CD4-positive, alpha-beta T cell treated with Interleukin-6 at 100 ng/mL for 8 hours (primary cell): ENCODE measurements at places on chromosomes 1 and 21.

DNA sequence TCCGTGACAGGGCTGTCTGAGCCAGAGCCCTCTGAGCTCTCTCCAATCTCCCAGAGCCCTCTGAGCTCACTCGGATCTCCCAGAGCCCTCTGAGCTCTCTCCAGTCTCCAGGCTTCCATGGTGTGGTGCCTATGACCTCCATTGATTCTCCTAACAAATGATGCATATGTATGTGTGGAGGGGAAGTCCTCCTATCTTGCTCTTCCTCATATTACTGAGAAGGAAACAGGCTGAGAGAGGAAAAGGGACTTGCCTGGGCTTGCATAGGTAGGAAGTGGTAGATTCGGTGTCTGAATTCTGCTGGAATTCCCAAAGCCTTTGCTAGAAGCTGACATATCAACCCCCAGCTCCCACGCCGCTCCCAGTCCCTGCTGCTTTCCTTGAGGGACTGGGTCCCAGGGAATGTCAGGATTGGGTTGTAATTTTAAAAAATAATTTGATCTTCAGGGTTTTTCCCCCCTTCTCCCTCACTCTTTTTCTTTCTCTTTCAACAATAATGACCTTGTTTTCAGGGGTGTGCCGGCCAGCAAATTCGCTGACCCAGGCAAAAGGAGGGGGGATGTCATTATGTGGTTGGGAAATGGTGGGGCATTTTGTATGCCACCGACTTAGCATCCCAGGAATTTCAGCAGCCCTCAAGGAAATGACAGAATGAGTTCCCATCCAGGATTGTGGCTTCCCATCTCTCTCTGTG, 42.3 kb upstream of the RUNX3 start:
- no peak for DNase-seq

DNA sequence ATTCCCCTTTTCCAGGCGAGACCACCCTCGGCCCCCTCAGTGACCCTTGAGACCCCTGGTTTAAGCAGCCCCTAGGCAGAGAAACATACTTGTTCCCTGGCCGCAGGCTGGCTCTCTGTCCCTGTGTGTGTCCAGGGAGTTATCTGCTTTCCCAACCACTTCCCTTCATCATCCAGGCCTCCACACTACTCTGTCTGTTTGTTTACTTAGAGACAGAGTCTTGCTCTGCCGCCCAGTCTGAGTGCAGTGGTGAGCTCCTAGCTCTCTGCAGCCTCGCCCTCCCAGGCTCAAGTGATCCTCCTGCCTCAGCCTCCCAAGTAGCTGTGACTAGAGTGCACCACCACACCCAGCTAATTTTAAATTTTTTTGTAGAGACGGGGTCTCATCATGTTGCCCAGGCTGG, 5.8 kb upstream of the VWA1 start:
- DNase-seq = no peak

GRCh38 chr1:111654839-111655238, 35.2 kb downstream of the RAP1A start:
- DNase-seq = no peak

DNA sequence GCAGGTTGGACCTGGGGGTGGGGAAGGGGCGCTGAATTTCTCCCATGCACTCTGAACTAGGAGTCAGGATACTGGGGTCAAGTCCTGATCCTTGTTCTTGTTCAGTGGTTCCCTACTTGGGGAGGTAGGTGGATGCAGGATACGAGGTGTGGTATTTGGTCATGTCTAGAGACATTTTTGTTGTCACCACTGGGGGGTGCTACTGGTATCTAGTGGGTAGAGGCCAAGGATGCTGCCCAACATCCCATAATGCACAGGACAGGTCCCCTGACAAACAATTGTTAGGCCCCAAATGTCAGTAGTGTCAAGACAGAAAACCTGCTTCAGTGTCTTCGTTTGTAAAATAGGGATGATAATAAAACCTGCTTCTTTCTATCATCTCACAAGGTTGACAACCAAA, 259.0 kb upstream of the FOXD3 start:
- no peak for DNase-seq

GRCh38 chr1:64082459-64082858, 121.0 kb upstream of the UBE2U start:
- no peak for DNase-seq

GRCh38 chr21:43809853-43810504, 20.6 kb downstream of the RRP1 start:
- DNase-seq = no peak

- no peak for DNase-seq
Observed at GRCh38 chr1:54336116-54336515, 70.1 kb downstream of the SSBP3 start.

DNA sequence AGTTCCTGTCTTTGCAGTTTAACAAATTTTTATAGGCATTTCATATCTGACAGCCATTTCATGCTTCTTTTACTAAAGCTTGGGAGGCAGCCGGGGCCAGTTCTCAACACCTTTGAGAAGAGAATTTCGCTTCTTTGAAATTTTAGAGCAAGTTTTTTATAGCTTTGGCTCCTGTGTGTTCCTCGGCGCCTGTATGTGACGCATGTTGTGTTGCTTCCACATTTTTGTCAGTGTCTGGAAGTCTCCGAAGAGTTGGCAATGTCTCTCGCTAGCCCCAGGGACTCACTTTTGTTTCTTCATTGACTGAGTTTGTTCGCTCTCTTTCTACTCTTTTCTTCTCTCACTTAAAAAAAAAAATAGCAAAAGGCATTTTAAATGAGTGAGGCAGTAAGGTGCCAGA, 386.9 kb upstream of the PLXNA2 start:
- no peak for DNase-seq

GRCh38 chr1:17244821-17245740, 3.8 kb upstream of the PADI3 start:
- DNase-seq = no peak

DNA sequence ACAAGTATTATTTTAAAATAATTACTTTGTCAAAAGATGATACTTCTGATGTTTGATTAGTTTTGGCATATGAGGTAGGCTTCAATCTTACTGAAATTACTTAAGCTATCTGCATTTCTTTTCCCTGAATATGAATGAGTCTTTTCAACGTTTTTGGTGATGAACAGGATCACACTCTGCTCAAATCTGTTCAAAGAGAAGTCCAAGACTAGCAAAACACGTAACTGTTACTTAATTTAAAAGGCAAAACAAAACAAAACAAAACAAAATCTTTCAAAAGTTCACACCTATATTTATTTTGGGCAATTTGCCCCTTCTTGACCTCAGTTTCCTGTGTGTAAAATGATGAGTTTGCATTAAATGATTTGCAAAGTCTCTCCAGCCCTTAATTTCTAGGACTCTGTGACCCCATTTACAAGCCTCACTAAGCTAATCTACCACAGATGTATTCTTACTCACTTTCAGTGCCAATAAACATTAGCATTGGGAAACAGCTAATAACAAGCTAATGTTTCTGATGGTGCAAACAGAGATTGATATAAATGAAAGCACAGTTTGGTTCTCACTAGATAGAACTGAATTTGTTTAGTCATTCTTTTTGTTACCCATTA, 865.4 kb downstream of the LTN1 start:
- no peak for DNase-seq

- DNase-seq = no peak
Observed at GRCh38 chr1:153963850-153964331, 554 bp upstream of the SLC39A1 start.

DNA sequence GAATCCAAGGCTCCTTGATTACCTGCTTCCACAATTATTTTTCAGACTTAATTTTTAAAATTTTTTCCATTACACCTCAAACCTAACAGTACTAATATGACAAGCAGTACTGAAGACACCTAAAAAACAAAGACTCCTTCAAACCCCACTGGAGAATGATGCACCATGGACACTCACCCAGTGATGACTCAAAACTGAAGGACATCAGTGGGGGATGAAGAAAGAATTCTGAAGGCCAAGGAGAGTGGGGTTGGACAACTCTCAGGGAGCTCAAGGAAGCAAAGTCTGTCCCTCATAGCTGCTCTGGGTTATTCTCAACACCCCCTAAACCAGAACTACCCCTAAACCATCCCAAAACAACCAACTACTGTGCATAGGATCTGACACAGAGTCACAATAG, 2.4 kb upstream of the ARHGAP29 start:
- no peak for DNase-seq

DNA sequence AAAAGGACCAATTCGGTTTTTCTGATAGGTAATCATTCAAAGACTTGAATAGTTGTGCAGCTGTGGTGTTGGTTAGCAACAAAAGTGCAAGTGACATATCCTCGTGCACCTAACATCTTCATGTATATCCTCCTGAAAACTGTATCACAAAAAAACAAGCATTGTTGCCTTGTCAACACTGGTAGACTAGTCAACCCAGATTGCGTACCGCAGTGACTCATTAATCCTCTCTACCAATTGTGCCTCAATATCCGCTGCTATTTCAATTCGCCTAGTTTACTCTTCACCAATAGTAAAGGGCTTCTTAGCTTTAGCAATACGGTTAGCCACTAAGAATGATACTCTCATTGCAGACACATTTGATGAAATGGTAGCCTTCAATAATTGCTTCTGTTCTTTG, 3.5 kb downstream of the HHAT start:
- DNase-seq = peak; percentile 51

DNA sequence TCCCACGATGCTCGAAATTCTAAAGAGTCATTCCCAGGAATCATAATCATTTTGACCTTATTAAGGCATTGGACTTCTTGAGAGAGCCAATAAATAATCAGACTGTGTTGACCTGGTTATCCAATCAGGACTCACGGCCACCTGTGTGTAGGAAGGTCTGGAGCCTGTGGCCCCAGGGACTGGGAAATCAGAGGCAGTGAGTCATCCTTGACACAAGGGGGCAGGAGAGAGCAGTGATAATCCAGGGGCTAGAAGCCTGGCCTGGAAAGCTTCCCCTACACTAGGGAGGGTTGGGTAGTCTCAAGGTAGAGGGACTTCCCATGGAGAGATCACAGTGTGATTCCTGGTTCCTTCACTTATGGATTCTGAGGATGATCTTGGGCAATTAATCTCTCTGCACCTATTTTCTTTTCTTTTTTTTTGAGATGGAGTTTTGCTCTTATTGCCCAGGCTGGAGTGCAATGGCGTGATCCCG, 4.7 kb downstream of the MR1 start:
- DNase-seq = peak; percentile 63

DNA sequence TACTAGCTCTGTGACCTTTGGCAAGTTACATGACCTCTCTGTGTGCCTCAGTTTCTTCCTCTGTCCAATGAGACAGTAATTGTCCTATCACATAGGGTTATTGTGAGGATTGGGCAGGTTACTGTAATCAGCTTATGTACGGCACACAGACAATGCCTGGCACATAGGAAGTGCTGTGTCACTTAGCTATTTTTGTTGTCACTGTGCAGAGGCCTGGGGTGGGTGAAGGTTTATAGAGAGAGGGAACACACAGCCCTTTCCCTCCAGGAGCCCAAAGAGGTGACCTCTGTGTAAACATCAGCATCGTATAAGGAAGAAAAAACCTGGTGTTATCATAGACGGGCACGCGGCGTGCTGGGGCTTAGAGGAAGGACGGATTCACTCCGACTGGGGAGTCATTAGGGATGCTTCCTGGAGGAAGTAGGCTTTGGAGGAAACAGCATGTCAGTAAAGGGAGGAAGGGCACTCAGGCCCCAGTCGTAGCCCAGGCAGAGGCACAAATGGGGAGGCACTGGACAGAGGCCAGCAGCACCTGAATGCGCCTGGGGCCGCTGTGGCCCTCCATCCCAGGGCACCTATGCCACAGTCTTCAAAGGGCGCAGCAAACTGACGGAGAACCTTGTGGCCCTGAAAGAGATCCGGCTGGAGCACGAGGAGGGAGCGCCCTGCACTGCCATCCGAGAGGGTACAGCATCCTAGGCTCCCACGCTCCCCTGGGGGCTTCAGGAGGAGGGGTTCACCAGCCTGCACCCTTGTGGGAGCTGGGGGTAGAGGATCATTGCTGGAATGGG, 21.2 kb downstream of the CDK18 start:
- DNase-seq = no peak

DNA sequence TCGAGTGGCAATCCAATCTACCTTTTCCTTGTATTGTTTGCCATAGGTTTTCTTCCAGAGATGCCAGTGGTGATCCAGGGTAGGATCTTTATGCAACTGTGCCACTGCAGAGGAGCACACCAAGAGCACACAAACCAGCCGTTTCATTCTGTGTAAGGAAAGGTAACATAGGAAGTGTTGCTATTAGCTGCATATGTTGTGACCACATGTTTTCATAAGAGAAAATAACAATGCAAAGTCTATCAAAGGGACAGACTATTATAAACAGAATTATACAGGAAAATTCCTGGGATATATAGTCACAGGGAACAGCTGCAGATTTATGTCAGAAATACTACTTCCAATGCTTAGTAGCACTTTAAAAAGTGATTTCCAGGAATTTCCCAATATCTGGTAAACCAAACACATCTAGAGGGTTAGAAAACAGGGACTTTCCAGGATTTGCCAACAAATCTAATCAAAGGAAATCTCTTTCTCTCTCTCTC, 919 bp downstream of the CTSS start:
- no peak for DNase-seq

DNA sequence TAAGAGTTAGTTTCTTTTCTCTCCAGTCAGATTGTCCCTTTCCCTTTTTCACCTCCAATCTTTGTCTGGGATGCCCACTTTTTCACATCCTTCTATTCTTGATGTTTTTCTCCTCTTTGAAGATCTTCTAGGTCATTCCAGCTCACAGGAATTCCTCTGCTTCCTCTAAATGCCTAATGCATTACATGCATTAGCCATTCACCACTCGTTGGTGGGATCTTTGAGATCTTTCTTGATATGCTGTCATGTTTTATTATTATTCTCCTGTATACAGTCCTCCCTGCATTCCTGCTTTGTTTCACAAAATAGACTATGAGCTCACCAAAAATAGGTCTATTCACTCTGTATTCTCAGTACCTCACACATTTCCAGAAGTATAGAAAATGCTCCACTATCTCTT, 129.0 kb downstream of the LYPLAL1 start:
- no peak for DNase-seq
